OCI-M1 (cell line): ENCODE measurements at places on chromosomes 6 and 20.
A peak's percentile ranks its signal among the peaks of the same experiment; 100 is the strongest.

GRCh38 chr6:164130151-164130550 lies 715.6 kb downstream of the QKI start:
- DNase-seq = no peak

GRCh38 chr6:33716379-33716778 lies 4.9 kb upstream of the UQCC2 start:
- no peak for DNase-seq

GRCh38 chr6:137291441-137291840 lies 72.3 kb upstream of the IFNGR1 start:
- DNase-seq = peak; percentile 95

GRCh38 chr6:155980014-155980767 lies 524.6 kb upstream of the NOX3 start:
- DNase-seq = no peak
